Endothelial cell (in vitro differentiated cells): ENCODE measurements at places on chromosomes 3 and 15.
A peak's percentile ranks its signal among the peaks of the same experiment; 100 is the strongest.

DNA sequence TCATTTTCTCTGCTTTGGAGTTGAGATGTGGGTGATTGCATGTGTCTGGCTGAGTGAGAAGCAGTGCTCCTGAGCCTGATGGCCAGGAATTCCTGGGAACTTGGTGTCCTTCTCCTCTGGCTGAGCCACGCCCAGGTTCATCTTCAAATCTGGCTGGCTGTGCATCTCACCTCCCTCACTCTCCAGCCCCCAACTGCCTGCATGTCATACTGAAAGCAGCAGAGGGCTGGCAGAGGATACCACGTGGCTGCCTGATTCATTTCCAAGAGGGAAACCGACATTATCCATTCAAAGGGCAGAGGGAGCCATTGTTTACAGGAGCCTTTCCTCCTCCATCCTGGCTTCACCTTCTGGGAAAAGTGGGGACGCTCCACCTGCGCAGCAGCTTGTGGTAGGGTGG lies 57.4 kb downstream of the ABHD5 start:
- no peaks in the 10 kb centered on the region for H3K36me3 ChIP-seq
- no peak overlapping the region for H3K4me3 ChIP-seq
- no peaks in the 10 kb centered on the region for H3K4me1 ChIP-seq
- DNase-seq: no peak
- H3K27me3 ChIP-seq: peaks cover 6% of the 10 kb centered on the region

DNA sequence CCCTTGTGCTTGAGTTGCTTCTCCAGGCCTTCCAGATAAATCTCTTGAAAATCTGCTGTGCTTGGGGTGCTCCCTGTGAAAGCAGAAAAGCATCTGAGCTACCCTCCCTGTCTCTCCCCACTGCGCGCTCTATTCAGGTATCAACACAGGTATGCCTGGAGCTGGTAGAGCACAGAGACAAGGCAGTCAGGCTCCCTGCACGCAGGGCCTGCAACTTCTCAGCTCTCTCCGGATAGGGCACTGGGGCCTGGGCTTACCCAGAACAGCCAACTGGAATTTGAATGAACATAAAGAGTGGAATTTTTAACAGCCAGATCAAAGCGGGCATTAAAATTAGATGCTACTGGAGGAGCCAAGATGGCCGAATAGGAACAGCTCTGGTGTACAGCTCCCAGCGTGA lies 183.6 kb downstream of the XXYLT1 start:
- peak overlapping the region; percentile 78 for H3K27ac ChIP-seq
- peaks cover 15% of the 10 kb centered on the region for H3K36me3 ChIP-seq
- no peak for DNase-seq
- H3K4me3 ChIP-seq: peak overlapping the region; percentile 84
- peaks cover 26% of the 10 kb centered on the region for H3K4me1 ChIP-seq
- peaks cover 15% of the 10 kb centered on the region for H3K27me3 ChIP-seq

- DNase-seq: no peak
- no peak overlapping the region for H3K4me3 ChIP-seq
- peaks cover 26% of the 10 kb centered on the region for H3K4me1 ChIP-seq
- peak overlapping the region; percentile 36 for H3K27ac ChIP-seq
Measured at GRCh38 chr3:58651276-58651675, 15.3 kb downstream of the FAM3D start.

- no peaks in the 10 kb centered on the region for H3K27me3 ChIP-seq
- H3K27ac ChIP-seq: no peak overlapping the region
- H3K4me1 ChIP-seq: no peaks in the 10 kb centered on the region
- H3K4me3 ChIP-seq: no peak overlapping the region
Measured at GRCh38 chr3:24616110-24616829, 121.6 kb upstream of the THRB start.

- no peaks in the 10 kb centered on the region for H3K4me1 ChIP-seq
- peaks cover 1% of the 10 kb centered on the region for H3K27me3 ChIP-seq
- no peak overlapping the region for H3K27ac ChIP-seq
- no peaks in the 10 kb centered on the region for H3K36me3 ChIP-seq
Measured at GRCh38 chr15:101676921-101677329, 24.7 kb upstream of the TM2D3 start.
